ENCODE measurements at places on chromosomes 13 and 19.

DNA sequence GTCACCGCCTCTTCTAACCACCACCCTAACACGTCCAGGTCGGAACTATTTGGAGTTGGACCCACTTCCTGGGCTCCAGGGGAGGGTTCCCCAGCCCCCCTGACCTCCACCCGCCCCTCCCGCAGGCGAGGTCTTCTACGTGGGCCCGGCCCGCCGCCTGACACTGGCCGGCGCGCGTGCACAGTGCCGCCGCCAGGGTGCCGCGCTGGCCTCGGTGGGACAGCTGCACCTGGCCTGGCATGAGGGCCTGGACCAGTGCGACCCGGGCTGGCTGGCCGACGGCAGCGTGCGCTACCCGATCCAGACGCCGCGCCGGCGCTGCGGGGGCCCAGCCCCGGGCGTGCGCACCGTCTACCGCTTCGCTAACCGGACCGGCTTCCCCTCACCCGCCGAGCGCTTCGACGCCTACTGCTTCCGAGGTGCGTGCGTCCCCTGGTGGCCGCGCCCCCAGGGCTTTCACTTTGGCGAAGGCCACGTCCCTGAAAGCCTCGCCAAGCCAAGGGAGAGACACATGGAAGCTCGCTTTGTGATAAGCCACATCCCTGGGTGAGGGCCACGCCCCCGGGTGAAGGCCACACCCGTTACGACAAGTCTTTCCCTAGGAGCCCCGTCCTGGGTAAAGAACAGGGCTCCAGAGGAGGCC, 13.2 kb downstream of the NCAN start:
- DNase-seq: peak; percentile 78

- no peak for DNase-seq
These were observed 62.3 kb downstream of the KCNC3 start for GRCh38 chr19:50266896-50267295.

GRCh38 chr19:12610540-12611360, at the start of the genes ZNF490 and ZNF791:
TSS of gene ZNF490 (minus strand) at chr19:12610813. CDS start at chr19:12610680, 133 bp downstream.
TSS of gene ZNF791 (plus strand) at chr19:12610920. CDS start at chr19:12611080, 160 bp downstream.
- peak; percentile 97 for DNase-seq

GRCh38 chr19:13117176-13117771, 734 bp upstream of the TRMT1 start:
- no peak for DNase-seq

GRCh38 chr19:5078182-5078581, 109.3 kb downstream of the KDM4B start:
- DNase-seq: peak; percentile 11

- DNase-seq: no peak
These were observed 196.1 kb upstream of the MAB21L1 start for GRCh38 chr13:35672611-35673010.

All from naive thymus-derived CD8-positive, alpha-beta T cell (primary cell).